ENCODE measurements at places on chromosomes 3 and 15. TPM values are rescaled to one million over a fixed set of nuclear protein-coding genes. Genes with fewer than 3 reads are reported as not detected.

Gene GOLGA6L6
- total RNA-seq: not detected

Gene ZNF385D
- 18.5 TPM for total RNA-seq

Gene IDH2
- 56.1 TPM for total RNA-seq

DNA sequence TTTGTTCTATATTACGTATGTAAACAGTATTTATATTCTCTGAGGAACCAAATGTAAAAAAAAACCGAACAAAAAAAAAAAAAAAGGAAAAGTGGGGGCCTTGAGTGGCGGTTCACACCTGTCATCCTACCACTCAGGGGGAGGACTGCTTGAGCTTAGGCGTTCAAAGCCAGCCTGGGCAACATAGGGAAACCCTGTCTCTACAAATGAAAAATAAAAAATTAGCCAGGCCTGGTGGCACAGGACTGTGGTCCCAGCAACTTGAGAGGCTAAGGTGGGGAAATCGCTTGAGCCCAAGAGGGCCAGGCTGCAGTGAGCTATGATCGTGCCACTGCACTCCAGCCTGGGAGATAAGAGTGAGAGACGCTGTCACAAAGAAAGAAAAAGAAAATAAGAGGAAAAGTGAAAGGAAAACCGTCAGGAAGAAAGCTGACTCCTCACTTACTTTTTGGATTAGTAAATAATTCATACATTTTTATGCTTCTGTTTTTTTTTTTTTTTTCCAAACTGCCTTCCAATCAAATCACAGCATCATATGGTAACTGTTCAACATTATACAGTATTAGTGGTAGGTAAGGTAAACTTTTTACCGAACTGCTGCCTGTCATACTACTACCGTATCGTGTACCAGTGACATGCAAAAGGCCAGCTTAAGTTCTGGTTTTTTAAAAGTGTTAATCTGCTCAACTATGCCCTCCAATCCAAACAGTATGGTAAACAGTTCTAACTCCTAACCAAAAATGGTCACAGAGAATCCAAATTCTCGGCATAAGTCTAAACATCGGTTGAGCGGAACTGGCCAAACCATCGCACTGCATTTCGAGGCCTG lies 1.2 kb downstream of the PHC3 start:
- DNase-seq: no peak

DNA sequence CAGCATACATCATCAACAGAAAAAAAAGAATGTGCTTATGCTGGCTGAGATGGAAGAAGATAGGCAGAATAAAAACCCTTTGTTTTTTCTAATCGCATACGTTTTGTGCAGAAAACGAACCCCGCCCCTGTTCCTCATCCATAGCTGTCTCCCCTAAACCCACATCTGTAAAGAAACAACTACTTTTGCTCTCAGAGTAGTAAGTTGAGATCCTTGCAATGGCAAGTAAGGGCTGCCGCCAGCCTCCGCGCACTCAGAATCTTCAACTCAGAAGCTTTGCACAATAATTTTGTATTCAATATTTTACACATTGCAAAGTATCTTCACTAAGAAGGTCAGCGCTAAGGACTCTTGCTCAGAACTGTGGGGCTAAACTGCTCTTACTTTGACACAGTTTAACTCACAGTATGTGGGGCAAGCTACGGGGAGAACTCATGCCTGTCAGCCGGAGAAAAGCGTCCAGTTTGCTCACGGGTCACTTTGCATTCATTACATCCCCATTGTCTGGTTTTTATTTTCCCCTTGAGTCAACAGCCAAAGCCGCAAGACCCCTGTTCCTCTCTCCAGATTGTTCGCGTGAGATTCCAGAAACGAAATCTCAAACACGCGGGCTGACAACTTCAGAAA lies 1.0 kb downstream of the LYSMD4 start:
- DNase-seq: no peak

Gene LIPH
- total RNA-seq: 0.48 TPM

DNA sequence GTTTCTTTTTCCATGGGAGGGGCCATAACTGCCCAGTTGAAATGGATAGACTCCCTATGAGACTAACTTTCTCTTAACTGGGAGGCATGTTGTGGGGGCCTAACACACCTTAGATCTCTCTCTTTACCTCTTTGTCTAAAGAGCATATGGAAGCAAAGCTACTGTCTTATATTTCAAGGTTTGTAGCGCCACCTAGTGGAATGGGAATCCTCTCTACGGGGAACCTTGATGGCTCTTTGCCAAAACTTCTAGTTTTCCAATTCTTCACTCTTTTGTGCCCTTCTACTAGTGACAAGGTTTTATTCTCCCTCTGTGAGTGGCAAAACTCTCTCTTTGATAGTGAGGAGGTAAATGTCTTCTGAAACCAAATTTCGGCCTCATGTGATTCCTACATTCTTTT lies 1030.4 kb upstream of the CADM2 start:
- DNase-seq: no peak

DNA sequence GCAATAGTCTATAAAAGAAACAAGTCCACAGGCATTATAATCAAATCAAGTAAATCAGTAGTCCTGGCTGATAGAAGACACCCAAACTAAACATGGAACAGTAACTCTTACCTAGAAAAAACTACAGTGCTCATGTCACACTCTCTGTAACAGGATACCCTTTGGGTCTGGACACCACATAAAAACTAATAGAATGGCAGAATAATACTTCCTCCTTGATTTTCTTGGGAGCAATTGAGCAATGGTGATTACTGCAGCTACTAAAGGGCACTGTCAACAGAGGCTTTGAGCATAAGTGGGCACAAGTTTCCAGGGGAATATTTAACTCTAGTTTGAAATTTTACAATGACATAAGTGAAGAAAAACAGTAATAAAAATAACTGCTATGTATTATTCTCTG lies 59.5 kb downstream of the GLB1 start:
- no peak for DNase-seq

Data from mesenteric fat pad (tissue), 1 donor.